Ovary (tissue), 10 donors: ENCODE measurements at places on chromosomes 7 and 10. TPM values are rescaled to one million over a fixed set of nuclear protein-coding genes. Genes with fewer than 3 reads are reported as not detected.

- DNase-seq: no peak
- H3K4me3 ChIP-seq: no peak overlapping the region
- no peak overlapping the region for H3K27ac ChIP-seq
- H3K4me1 ChIP-seq: no peaks in the 10 kb centered on the region
These were observed 36.3 kb downstream of the ABCB1 start for GRCh38 chr7:87564296-87564963.

DNA sequence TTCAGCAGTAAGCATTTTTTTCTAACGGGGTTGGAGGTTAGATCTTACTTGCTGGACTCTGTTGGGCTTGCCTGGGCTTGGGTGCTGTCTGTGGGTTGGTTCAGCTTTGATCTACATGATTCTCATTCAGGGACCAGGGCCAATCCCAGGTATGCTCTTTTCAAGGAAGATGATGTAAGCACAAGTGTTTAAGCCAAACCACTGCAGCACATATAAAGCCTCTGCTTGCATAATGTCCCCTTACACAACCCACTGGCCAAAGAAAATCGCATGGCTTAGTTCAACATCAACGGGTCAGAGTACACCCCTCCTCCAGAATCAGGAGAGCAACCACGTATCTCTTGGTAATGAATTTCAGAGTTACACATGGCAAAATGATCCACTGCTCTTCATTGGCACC, 83.9 kb downstream of the DNAJB9 start:
- H3K27me3 ChIP-seq: no peaks in the 10 kb centered on the region
- no peak overlapping the region for H3K4me3 ChIP-seq
- H3K4me1 ChIP-seq: no peaks in the 10 kb centered on the region
- DNase-seq: no peak

GRCh38 chr10:71343392-71343773, 24.3 kb downstream of the SLC29A3 start:
- DNase-seq: no peak
- H3K27me3 ChIP-seq: no peaks in the 10 kb centered on the region
- no peaks in the 10 kb centered on the region for H3K36me3 ChIP-seq
- no peaks in the 10 kb centered on the region for H3K4me1 ChIP-seq
- no peak overlapping the region for H3K4me3 ChIP-seq

- H3K27ac ChIP-seq: no peak overlapping the region
- H3K27me3 ChIP-seq: peaks cover 12% of the 10 kb centered on the region
- peak; percentile 43 for DNase-seq
- H3K36me3 ChIP-seq: no peaks in the 10 kb centered on the region
- peak overlapping the region; percentile 30 for H3K4me3 ChIP-seq
These were observed 9.9 kb upstream of the SPAG6 start for GRCh38 chr10:22335173-22335933.

The MGMT gene
- 30.4 TPM for total RNA-seq

- H3K27me3 ChIP-seq: peaks cover 5% of the 10 kb centered on the region
- H3K4me3 ChIP-seq: peak within 1 kb of the TSS; percentile 35
- H3K27ac ChIP-seq: no peak within 1 kb of the TSS
- DNase-seq: no peak
- H3K36me3 ChIP-seq: no peaks in the 10 kb centered on the region
- H3K4me1 ChIP-seq: no peaks in the 10 kb centered on the region
These were observed at the start of gene ADAP1 for GRCh38 chr7:954330-955238. TSS of gene ADAP1 (minus strand) at chr7:954680. CDS start at chr7:954477, 203 bp downstream.

The SLC13A4 gene
- not detected for total RNA-seq

The PRPS1L1 gene
- not detected for total RNA-seq

GRCh38 chr10:104735036-104735756, 94.1 kb downstream of the SORCS3 start:
- peaks cover 1% of the 10 kb centered on the region for H3K4me1 ChIP-seq
- no peaks in the 10 kb centered on the region for H3K36me3 ChIP-seq
- H3K4me3 ChIP-seq: no peak overlapping the region
- no peak overlapping the region for H3K27ac ChIP-seq
- no peaks in the 10 kb centered on the region for H3K27me3 ChIP-seq

- no peak overlapping the region for H3K4me3 ChIP-seq
- no peak for DNase-seq
- H3K27me3 ChIP-seq: no peaks in the 10 kb centered on the region
- H3K4me1 ChIP-seq: no peaks in the 10 kb centered on the region
- H3K36me3 ChIP-seq: no peaks in the 10 kb centered on the region
These were observed 51.7 kb upstream of the ADAM12 start for GRCh38 chr10:126439942-126440341.

The MYL7 gene
- total RNA-seq: not detected

DNA sequence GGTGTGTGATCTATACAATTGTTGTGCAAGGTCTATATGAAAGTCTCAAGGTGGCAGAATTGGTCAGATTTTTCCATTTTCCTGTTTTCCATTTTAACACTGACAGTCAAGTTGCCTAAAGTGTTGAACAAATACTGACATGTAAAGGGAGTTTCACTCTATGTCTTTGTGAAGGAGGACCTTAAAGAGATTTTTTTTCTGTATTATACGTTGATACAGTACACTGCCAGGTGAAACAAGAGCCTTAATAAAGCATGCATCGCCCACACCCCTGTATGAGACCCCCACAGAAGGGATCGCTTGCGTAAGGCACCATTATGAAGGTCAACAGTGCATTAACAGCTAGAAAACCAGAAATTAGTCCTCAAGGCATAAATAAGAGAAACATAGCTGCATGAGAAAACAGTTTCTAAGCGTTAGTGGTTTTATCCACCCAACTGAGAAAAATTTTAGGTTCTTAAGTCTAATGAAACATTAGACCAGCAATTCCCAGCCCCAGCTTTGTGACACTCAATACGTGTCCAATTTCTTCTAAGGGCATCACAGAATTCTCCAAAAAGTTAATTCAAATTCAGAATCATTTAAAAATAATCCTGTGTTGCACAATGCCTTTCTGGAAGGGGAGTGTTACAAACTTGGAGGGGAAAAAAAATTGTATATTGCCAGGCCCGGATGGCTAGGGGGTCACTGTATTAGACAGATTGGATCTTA, 6.9 kb downstream of the KLF6 start:
- no peaks in the 10 kb centered on the region for H3K27me3 ChIP-seq
- no peak overlapping the region for H3K4me3 ChIP-seq
- no peak overlapping the region for H3K27ac ChIP-seq
- H3K4me1 ChIP-seq: peaks cover 18% of the 10 kb centered on the region
- H3K36me3 ChIP-seq: no peaks in the 10 kb centered on the region

The KCND2 gene
- 3.9 TPM for total RNA-seq

DNA sequence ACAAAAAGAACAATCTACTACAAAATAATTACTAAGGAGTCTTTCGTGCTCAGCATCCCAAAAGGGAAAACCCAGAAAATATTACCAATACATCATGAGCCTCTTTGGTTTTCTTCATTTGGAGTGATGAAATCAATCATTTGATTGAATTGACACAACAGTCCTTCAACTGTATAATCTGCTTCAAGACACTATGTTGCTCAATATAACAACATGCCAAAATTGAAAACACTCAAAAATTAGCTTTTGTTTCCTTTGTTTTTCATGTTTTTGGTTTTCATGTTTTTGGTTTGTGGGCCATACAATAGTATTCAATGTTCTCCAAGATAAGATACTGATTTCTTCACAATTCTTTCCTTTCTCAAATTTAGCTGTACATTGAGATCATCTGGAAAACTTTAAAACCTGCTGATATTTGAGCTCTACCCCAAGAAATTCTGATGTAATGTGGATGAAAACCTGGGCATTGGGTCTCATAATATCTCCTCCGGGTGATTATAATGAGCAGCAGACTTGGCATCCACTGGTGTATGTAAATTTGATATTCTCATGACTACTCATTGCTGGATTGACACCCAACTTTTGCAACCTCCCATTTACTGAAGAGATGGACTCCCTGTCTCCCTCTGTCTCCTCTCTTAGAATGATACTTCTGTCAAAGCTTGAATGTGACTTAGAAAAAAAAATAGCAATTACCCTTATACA, 4.6 kb downstream of the SOSTDC1 start:
- DNase-seq: no peak
- H3K4me3 ChIP-seq: no peak overlapping the region
- H3K4me1 ChIP-seq: peaks cover 1% of the 10 kb centered on the region
- H3K36me3 ChIP-seq: no peaks in the 10 kb centered on the region
- H3K27me3 ChIP-seq: no peaks in the 10 kb centered on the region
- H3K27ac ChIP-seq: no peak overlapping the region

The COL1A2 gene
- total RNA-seq: 631 TPM

The FRMD4A gene
- 24.7 TPM for total RNA-seq

DNA sequence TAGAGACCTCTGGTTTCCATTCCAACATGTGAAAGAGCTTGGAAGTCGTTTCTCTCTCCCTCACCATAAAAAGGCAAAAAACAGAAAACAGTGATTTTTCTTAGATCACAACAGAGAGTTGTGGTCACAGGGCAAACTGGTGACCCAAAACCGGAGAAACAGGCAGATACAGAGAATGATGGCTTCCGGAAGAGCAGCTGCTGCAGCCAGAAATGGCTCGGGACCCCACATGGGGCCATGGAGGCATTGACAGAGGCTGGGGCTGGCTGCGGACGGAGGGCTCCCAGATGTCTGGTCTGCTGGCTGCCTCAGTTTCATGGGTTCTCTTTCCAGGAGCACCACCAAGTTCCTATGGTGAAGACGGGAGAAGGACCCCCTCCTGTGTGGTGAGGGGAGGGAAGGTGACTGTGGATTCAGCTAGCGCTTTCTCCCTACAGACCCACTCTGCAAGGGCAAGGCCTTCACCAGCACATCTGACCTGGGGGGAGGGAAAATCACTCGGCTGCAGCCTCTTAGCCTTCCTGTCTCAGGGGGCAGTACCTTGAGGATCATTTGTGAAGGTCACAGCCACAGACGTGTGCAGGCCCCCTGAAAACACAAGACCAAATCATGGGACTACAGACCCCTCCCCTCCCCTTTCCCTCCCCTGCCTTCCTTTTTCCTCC, 81.4 kb downstream of the WDR37 start:
- no peak overlapping the region for H3K4me3 ChIP-seq
- DNase-seq: no peak
- no peaks in the 10 kb centered on the region for H3K36me3 ChIP-seq

DNA sequence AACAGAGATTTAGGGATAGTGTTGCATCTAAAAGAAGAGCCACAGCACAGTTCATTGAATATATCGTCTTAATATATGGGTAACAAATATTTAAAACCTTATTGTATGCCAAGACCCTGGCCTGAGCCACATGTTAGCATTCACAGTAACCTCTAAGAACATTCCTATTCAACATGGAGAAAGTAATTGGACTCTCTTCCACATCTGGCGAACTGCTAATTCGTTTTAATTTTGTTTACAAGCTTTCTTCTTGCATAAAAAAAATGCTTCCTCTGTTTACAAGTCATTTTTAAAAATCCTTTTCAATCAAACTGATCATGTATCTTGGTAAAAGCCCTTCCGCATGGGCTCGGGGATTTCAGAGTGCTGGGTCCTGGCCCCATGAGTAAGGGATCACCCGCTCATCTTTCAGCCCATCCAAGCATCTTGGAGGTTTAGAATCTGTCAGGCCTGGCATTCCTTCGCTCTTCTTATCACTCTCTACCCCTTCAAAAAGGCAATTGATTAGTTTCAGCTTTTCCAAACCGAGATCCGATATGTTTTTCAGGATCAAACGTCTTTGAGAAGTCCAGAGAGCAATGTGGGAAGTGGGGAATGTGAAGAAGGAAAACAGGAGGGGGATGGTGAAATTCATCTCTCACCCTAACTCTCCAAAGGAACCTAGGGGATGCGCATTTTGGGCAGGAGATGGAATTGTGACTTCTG, 7.3 kb downstream of the TWIST1 start:
- peaks cover 2% of the 10 kb centered on the region for H3K4me1 ChIP-seq
- no peaks in the 10 kb centered on the region for H3K36me3 ChIP-seq
- no peaks in the 10 kb centered on the region for H3K27me3 ChIP-seq
- DNase-seq: no peak

- H3K27ac ChIP-seq: no peak overlapping the region
- DNase-seq: no peak
These were observed 36.0 kb upstream of the ABCB4 start for GRCh38 chr7:87511510-87511909.

DNA sequence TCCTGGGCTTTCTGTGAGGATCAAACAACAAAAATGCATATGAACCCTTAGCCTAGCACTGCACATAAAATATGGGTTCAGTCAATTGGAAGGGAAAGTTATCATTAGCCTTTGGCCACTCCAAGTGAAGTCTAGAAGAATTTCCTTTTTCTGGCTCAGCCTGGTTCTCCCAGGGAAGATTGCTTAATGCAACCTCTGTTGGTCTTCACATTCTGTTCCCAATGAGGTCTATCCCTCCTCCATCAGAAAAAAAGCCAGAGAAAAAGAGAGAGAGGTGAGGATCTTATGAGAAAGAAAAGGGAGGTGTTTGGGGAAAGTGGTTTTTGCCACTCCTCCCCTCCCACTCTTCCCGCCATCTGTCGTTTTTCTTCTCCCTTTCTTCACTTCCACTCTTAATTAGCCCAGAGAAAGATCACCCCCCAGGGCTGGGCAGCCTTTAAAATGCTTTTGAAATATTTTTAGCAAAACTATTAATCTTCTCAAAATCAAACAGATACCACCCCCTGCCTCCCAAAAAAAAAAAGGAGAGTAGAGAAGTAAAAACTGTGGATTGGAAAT, 31.1 kb downstream of the CPVL start:
- H3K27me3 ChIP-seq: no peaks in the 10 kb centered on the region
- no peak overlapping the region for H3K27ac ChIP-seq
- no peak for DNase-seq

- no peaks in the 10 kb centered on the region for H3K27me3 ChIP-seq
- H3K4me3 ChIP-seq: no peak overlapping the region
- no peak for DNase-seq
- no peak overlapping the region for H3K27ac ChIP-seq
These were observed 245.4 kb downstream of the SKIDA1 start for GRCh38 chr10:21280037-21280436.

- H3K27me3 ChIP-seq: no peaks in the 10 kb centered on the region
- no peak overlapping the region for H3K27ac ChIP-seq
- DNase-seq: no peak
- no peak overlapping the region for H3K4me3 ChIP-seq
- no peaks in the 10 kb centered on the region for H3K36me3 ChIP-seq
These were observed 82.5 kb downstream of the VWDE start for GRCh38 chr7:12320987-12321647.

GRCh38 chr7:127916735-127917134, 114.5 kb downstream of the LRRC4 start:
- no peaks in the 10 kb centered on the region for H3K36me3 ChIP-seq
- no peak for DNase-seq
- no peaks in the 10 kb centered on the region for H3K4me1 ChIP-seq
- no peak overlapping the region for H3K4me3 ChIP-seq
- no peak overlapping the region for H3K27ac ChIP-seq

The TWIST1 gene
- total RNA-seq: 8.2 TPM

DNA sequence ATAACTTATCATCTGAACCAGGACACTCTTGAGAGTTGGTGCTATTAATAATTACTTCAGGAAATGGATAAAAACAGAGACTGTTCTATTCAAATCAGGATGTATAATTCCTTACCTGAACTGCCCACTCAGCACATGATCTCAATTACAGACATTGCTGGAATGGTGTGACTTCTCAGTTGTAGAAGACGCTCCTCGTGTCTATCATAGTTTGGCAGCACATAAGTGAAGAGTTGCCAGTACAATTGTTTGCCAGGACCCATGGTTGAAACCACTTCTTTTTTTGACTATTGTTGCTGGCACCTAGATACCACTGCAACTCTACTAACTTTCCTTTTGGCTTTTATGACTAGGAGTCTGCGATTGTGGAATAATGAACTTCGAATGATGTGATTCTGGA, 105.4 kb downstream of the ZNF365 start:
- no peaks in the 10 kb centered on the region for H3K27me3 ChIP-seq
- DNase-seq: no peak
- no peaks in the 10 kb centered on the region for H3K36me3 ChIP-seq
- no peak overlapping the region for H3K4me3 ChIP-seq
- no peak overlapping the region for H3K27ac ChIP-seq

The LEP gene
- total RNA-seq: not detected
